ENCODE measurements at places on chromosomes 2 and 18. TPM values are rescaled to one million over a fixed set of nuclear protein-coding genes. Genes with fewer than 3 reads are reported as not detected.

- DNase-seq = no peak
Measured at GRCh38 chr2:214995926-214996670, 142.3 kb downstream of the ABCA12 start.

- DNase-seq = no peak
Measured at GRCh38 chr2:235325151-235325550, 168.7 kb upstream of the AGAP1 start.

- DNase-seq = no peak
Measured at GRCh38 chr2:7601990-7602389, 684.8 kb downstream of the RNF144A start.

DNA sequence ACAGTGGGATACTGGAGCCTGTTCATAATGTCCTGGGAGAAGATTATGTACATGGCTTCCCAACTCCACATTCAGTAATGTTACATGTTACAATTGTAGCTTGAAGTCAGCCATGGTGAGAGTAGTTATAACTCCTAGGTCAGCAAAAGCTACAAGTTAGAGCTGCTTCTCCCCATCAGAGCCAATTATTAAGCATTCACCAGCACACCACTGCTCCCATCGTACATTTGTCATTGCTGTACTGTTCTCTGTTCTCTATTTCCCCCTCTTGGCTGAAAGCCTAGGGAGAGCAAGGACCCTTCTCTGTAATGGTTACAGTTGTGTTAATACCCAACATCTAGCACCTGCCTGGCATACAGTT lies 5.3 kb upstream of the TLK1 start:
- DNase-seq = no peak

GRCh38 chr2:225310745-225311144 lies 88.8 kb upstream of the NYAP2 start:
- no peak for DNase-seq

DNA sequence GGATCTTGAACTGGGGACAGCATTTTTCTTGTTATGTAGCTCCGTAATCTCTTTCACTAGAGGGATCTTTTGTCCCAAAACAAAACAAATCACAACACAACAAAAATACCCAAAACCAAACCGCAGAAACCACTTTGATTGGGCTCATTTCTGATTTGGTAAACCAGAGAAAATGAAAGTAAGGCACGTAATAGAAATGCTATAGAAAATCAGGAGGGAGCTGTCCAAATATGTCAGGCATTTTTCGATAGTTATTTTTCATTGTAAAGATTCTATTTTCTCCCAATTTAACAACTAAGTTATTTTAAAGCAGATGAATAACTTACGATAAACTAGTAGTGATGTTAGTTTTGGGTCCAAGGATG lies 406.5 kb downstream of the XIRP2 start:
- no peak for DNase-seq

GRCh38 chr2:62315476-62315875 lies 119.6 kb downstream of the B3GNT2 start:
- DNase-seq = no peak

DNA sequence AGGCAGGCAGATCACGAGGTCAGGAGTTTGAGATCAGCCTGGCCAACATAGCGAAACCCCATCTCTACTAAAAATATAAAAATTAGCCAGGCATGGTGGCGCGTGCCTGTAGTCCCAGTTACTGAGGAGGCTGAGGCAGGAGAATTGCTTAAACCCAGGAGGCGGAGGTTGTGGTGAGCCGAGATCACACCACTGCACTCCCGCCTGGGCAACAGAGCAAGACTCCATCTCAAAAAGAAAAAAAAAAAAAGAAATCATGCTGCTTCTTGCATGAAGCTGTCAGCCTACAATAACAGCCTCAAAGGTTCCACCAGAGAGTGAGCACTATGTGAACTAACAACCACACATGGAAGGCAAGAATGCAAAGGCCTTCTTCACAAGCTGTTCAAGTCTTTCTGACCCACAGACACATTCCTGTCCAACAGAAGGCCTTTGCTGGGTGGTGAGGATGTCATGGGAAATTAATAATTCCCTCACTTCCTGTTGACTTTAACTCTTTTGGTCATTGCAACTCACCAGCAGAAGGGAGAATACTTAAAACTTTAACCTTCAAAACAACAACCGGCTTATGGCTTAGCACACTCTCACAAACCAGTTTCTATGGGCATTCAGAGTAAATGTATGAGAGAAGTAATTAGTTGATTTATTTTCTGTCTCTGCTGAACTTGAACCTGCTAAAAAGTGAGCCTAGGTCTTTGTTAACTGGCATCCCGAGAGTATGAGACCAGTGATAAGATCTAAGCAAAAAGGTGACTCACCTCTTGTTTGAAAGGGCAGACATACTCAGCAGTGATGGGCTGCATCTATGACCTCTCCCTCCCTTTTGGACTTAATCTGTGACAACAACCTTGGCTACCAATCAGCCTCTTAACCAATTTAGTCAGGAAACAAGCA lies 11.8 kb downstream of the PLEKHM3 start:
- no peak for DNase-seq

DNA sequence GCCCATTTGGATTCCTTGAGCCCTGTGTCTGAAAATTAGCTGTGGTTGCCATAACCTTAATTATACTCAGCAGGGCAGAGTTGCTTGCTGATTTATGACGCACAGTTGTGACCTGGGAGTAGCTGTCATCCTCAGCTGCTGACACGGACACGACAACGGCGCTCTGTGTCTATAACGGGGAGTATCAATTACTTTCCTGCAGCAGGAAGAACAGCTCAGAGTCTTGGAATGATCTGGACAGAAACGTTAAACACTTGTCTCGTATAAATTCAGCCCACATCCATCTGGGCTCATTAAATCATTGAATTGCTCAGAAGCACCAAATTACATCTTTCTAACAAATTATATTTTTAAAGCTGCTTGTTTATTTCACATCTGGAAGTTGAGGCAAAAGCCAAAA lies 116.3 kb downstream of the SEPTIN10 start:
- no peak for DNase-seq

GRCh38 chr18:76494231-76495005 lies 624 bp downstream of the ZNF516 start:
- DNase-seq = no peak

- DNase-seq = no peak
Measured at GRCh38 chr2:23241121-23241520, 143.9 kb upstream of the KLHL29 start.

- DNase-seq = no peak
Measured at GRCh38 chr2:72220170-72220569, 72.5 kb upstream of the CYP26B1 start.

The RASGRP3 gene
- 16.2 TPM for total RNA-seq

The PRKAG3 gene
- total RNA-seq = 0.28 TPM

Measured in thoracic aorta (tissue), 2 donors.